ENCODE measurements at places on chromosomes 2 and 18.

DNA sequence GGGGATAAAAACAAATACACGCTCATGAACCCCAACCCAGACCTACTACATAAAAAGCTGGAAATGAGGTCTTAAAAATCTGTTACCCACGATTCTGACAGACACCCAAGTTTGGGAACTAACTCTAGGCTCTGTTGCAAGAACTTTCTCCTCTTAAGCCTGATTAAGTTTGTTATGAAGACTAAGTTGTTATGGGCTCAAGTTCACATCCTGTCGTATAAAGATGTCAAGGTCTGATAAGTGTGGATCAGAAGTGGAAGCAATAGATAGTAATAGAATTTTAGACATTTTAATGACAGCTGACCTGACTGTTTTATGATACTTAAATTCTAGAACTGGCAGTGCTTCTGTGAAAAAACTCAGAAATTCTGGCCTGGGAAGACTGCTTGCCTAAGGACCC is 43.2 kb downstream of the LPIN2 start:
- no peak for DNase-seq

DNA sequence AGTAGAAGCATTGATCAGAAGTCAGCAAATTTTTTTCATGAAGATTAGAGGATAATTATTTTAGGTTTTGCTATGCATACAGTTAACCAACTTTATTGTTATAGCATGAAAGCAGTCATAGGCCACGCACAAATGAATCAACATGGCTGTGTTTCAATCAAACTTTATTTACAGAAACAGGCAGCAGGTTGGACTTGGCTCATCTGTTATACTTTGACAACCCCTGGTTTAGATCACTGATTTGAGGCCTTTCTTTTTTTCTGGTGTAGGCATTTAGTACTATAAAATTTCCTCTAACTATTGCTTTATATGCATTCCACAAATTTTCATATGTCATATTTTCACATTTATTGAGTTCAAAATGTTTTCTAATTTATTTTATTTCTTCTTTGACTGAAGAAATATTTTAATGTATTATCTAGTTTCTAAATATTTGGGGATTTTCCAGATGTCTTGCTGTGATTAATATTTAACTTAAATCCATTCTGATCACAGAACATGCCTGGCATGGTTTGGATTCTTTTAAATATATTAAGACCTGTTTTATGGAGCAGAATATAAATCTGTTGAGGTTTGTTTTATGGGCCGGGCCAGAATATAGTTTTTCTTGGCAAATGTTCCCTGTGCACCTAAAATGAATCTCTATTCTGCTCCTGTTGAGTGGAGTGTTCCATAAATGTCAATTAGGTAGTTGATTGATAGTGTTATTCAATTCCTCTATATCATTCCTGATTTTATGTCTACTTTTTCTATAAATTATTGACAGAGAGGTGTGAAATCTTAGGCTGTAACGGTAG is 116.3 kb upstream of the KLHL29 start:
- DNase-seq = no peak

DNA sequence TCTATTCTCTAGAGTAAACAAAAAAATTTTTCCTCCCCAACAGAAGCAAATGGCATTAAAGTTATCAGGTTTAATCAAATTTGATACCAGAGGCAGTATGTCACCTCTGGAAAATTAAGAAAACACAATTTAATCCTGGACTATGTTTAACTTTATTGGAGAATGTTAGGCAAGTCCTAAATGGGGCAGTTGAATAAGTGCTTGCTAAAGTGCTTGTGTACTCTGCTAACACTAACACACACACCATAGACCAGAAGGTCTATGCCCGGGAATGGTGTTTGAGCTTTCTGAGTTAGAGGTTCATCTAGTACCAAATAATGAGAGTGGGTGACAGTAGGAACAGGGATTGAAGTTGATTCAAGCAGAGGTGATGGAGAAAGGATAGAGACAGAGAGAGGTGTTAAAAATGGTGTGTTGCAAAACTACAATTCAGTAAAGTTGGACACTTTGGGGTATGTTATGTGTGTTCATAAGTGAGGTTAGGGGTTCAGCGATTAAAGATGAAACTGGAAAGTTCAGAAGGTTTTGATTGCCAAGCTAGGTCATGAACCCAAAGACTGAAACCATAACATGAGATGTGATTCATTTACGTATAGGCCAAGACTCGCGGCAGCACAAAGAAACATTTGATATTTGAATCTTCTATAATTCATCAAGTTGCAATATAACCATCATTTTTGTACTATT is 40.5 kb upstream of the PEX13 start:
- DNase-seq = no peak

DNA sequence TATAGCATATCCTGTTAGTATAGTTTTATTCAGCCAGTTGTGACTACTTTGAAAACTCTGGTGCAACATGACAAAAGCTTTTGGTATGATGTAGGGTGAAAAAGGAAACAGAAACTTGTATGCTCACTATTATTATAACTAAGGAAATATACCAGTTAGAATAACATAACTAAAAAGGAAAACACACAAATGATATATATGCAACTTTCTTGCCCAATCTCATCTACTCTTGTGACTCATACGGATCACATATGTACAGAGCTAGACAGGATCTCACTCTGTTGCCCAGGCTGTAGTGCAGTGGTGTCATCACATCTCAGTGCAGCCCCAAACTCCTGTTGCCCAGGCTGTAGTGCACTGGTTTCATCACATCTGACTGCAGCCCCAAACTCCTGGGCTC is 12.4 kb upstream of the TLK1 start:
- DNase-seq = no peak

GRCh38 chr2:188631037-188631809 is 339.5 kb downstream of the GULP1 start:
- no peak for DNase-seq
